ENCODE measurements at places on chromosomes 7 and 10.

DNA sequence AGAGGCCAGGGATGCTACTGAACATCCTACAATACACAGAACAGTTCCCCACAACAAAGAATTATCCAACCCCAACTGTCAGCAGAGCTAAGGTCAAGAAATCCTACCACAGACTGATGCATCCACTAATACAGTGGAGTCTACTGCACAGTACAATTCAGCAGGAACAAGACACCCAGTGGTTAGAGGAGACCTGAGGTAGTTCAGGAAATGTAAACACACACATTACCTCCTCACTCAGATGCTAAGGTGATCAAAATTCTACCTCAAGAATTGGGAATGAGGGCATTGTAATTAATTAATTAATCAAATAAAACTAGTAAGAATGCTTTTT, 91.4 kb downstream of the ZFAND4 start:
- no peak for DNase-seq

- no peak for DNase-seq
Observed at GRCh38 chr7:94662548-94662947, 6.6 kb upstream of the SGCE start.

DNA sequence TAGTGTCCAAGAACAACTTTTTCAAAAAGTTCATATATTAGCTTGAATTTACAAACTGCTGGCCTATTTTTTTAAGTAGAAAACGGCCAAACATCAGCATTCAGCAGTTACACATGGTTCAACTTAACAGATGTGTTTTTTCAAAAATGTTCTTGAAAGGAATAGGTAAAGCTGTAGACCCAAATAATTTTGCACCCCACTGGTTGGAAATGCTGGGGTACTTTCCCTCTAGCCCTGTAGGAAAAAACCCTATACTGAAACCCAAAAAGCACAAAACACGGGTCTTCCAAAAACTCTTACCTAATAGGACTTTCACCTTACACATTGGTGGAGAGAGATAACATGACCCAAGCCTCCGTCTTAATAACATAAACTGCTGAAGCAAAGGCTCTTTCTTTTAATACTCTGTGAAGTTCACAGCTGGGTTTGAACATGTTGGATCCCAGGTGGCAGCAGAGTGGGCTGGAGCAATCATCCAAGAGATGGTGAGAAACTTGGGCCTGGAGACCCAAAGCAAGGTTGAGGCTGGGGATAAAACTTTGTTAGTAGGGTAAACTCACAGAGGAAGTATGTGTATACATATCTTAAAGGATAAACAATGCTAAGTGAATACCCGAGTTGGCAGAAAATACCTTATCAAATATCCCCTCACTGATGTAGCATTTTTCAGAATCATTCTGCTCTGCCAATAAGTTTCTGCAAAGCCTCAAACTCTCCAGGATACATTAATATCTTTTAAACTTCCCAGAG, 629 bp upstream of the DNAJC9 start:
- no peak for DNase-seq

DNA sequence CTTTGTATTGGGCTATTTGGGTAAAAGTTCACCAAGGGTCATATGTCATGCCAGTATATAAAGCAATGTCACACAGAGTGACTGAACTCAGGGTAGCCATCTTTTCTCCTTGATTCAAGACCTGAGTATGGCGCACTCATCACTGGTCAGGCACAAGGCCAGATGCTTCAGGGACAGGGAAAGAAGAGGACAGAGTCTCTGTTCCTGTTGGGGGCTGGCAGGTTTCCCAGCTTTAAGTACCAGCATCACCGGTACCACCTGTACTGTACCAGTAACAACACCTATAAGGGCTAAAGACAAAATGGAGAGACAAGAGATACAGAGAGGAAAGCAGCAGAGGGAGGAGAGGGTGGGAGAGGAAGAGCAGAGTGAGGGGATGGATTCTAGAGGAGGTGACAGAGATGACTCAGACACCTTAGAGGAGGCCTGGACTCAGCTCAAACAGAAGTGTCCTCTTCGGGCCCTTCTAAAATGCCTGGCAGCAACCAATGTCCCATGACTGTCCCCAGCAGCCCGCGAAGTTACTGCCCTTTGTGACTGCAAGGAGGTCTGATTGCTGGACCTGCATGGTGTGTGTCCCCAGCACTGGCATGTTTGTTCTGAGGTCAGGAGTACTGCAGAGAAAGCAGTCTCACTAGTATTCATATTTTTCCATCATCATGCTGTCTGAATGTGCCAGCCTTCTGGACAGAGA, 191.3 kb downstream of the MYOF start:
- no peak for DNase-seq

GRCh38 chr7:73851410-73852338, 9.3 kb upstream of the TMEM270 start:
- no peak for DNase-seq

DNA sequence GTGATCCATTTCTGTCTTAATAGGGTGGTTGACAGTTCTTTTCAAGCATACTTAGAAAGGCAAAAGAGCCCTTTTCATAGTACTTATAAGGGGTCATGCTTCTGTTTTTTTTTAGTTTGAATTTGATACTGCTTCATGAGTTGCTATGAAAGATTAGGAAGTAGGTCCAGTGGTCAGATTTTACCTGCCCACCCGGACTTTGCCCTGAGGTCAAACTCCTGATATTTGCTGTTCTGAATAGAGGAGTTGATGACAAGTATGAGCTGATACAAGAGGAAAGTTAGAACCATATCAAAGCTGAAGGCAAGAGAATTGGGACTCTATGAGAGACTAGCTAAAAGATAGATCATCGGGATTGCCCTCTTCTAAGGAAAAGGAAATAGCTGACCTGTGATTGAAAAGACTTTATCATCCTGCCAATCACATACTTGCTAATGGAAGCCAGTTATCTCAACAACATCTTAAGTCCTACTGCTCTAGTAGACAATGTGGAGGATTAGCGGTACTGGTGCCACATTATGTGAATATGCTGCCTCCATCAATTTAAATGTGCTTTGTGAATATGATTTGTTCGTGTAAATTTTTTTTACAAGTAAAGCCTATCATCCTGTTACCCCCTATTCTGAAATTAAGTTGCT, 37.5 kb upstream of the CYP26C1 start:
- no peak for DNase-seq

DNA sequence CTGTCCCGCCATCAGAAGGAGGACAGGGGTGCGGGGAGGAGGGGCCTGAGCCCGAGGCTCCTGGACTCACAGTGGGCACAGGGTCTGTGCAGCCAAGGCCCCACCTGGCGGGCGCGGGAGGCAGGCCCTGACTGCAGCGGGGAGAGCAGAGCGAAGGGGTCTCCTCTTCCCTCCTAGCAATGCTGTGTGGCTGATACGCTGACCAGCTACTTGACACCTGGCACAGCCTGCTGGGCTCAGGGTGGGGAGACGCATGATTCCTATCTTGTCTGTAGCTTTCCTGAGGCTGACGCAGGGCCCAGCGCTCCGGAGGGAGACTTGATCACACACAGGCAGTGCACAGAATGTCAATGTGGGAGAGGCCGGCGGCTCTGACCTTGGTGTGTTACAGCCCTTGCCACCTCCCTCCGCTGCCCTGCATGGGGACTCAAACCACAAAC, 174.9 kb downstream of the ELFN1 start:
- DNase-seq: no peak

DNA sequence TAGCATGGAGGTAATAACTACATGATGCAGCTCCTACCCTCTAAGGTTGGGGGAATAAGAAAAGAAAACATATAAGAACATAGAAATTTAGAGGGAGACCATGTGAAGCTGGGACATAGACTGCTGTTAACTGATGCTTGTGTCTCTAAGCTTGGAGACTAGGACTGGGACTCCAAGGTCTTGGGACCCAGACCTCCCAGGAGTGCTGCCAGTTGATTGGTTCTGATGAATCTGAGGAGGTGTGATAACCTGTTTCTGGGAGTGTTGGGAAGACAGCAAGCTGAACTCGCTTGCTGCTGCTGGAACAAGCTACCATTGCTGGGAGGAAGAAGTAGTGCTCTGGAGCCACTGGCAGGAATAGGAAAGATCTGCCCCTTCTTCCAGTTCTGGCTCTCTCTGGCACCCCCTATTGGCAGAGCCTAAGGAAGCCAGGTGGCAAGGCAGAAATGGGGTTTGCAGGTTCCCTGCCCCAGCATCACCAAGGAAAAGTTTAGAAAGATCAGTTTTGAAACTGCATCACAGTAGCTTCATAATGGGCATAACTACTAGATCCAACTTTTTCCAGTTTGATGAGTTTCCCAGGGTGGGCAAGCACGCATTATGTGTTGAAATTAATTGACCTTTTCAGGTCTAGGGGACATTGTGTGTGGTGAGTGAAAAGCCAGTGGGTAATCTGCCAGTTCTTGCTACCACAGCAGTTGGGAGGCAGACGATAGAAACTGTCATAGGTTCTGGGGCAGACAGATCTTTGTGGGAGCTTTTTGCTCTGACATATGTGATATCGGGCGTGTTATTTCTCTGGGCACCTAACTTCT, 140.7 kb downstream of the SND1 start:
- DNase-seq: peak; percentile 37

GRCh38 chr7:25024066-25024465, 44.1 kb upstream of the OSBPL3 start:
- DNase-seq: peak; percentile 36

GRCh38 chr10:59857049-59857448, 49.3 kb downstream of the CCDC6 start:
- DNase-seq: no peak

DNA sequence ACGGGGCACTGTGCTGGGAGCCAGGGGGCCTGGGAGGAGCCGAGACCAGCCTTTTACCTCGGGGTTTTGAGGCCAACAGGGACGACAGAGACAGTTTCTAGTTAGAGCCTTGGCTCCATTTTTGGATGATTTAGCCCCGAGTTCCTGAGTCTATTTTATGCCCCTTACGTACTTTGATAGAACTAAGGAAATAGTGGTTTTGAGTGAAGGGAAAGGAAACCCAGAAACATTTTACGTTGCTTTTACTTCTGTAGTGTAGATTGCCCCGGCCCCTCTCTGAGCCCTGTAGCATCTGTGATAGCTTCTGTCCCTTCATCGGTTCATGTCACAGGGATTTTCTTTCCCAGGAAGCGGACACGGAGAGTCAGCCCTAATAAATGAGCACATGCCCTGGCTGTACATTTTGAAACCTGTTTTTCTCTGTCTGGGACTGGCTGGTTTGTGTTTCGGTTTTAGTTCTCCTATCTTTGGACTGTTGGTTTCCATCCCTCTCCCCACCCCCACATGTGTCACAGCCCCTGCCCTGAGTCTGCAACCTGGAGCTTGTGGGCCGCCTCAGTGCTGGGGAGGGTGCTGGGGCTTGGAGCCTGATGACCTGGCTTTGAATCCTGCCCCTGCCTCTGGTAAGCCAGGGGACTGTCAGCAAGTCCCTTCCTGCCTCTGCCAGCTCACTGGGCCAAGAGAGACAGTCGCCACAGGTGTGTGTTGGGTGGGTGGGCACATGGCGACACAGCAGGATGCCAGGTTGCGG, 6.9 kb upstream of the ORAI2 start:
- no peak for DNase-seq

- no peak for DNase-seq
Observed at GRCh38 chr10:13306103-13306502, 6.2 kb upstream of the PHYH start.

GRCh38 chr7:117873310-117874190, at the start of gene CTTNBP2:
Gene CTTNBP2 (minus strand): TSS chr7:117873441. CDS start chr7:117873415, 26 bp downstream.
- peak; percentile 26 for DNase-seq

DNA sequence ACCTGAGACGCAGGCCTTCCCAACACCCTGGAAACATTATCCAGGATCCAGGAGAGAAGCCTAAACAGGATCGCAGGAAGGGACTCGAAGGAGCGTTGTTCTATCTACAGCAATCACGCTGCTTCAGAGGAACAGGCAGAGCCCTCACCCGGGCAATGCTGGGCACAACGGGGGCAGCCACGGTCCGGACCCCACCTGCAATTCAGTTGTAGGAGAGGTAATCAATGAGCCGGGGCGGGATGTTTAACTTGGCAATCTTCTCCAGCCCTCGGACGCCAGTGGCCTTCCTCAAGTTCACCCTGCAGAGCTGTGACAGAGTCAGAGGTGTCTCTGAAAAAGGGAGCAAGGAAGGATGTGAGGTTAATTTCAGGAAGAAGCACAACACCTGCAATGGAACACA, 25.9 kb downstream of the ASB13 start:
- no peak for DNase-seq

DNA sequence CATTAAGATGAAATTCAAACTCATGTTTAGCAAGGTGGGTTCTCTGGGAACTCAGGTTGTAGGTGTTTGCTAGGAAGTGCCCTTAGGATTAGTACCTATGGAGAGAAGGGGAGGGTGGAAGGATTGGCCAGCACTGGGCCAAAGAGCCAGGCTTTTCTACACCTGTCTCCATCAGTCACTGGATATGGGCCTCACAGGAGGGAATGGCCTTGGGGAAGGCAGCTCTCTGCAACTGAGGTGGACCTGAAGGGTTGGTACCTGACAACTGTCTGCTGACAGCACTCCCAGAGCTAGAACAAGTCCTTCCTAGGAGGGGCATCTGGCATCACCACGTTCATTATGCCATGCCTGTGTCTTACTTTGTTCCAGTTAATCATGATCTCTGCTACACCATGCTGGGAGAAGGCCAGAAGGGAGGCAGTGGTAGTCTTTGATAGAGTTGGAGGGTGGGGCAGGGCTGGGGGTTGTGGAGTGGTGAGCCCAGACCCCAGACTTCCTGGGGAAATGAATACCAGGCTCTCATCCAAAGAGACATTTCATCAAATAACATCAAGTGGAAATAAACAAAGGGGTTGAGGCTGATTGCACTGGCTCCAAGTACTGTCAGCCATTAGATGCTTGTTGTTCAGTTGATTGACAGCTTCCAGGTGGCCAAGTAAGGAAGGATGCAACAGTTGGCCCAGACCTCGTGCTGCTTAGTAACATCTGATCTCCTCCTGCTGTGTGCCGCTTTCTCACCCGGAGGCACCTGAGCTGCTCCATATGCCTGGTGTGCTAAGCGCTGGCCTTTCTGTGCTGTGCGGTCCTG, 70.6 kb upstream of the PIK3CG start:
- no peak for DNase-seq

DNA sequence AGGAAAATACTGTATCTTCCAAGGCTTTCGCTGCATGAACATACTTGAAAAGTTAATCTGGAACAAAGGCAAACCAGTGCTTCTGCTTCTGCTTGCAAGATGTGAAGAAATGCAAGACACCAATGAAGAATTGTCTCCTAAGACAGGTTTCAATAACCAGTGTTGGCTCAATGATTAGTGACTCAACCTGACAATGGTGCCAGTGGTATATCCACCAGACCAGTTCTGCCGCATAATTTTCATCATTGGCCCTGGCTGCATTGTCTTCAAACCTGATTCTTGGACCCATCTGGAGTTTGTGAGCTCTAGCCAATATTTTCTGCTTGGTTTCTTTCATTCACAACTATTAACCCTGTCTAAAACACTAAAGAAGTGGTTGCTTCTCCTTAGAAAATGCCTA, 13.6 kb upstream of the STAMBPL1 start:
- no peak for DNase-seq

All from NCI-H774 (cell line).